Astrocyte (in vitro differentiated cells and primary cell): ENCODE measurements at places on chromosomes 7 and 10.
A peak's percentile ranks its signal among the peaks of the same experiment; 100 is the strongest.

DNA sequence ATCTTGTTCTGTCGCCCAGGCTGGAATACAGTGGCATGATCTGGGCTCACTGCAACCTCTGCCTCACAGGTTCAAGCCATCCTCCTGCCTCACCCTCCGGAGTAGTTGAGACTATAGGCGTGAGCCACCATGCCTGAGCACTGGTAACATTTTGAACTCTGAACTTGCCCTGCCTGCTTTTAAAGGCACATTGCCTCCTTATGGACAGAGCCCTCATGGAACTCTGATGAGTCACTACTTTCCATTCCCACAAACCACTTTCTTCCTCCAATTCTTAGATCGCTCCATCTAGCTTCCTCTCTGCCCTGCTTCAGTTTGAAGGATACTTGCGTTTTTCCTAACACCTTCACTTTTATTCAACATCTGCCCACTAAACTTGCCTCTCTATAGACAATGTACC lies 38.1 kb downstream of the PRPS1L1 start:
- DNase-seq = peak; percentile 44

DNA sequence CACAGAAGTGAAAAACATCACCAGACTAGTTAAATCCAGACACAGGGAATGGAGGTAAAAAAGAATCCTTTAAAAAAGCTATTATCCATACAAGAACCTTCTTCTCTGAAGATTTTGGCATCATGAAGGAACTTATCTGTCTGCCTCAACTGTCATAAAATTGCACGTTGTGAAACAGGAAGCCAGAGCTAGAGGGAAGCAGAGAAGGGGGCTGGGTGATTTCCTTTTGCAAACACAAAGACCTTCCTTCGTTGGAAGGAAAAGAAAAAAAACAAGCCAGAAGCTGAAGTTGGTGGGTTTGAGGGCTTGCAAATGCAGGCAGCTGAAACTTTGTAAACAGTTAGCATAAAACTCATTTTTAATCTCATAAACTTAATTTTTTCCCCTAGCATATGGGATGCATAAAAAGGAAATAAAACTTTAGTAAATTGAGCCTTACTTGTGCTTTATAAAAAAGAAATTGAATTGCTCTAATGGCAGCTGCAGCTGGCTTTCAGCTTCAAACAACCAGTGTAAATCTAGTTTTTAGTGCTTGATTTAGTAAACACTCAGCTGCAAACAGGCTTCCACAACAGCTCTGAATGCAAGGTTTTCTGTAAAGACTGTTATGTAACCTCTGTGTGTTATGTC lies 101.6 kb downstream of the OTUD1 start:
- DNase-seq = no peak

DNA sequence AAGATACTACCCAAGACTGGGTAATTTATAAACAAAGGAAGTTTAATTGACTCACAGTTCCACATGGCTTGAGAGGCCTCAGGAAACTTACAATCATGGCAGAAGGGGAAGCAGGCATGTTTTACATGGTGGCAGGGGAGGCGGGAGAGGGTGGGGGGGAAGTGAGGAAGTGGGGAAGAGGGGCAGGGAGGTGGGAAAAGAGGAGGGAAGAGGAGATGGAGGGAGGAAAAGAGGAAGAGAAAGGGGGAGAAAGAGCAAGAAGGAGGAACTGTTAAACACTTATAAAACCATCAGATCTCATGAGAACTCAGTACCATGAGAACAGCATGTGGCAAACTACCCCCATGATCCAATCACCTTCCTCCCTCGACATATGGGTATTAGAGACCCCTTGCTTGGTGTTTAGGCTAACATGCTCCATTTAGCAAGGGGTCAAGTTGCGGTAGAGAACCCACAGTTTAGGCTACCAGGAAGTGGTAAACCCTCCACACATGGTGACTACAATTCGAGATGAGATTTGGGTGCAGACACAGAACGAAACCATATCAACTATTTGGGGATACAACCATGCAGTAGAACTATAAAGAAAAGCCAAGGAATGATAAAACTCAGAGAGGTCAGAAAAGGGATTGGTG lies 3.5 kb upstream of the LMBR1 start:
- no peak for DNase-seq

DNA sequence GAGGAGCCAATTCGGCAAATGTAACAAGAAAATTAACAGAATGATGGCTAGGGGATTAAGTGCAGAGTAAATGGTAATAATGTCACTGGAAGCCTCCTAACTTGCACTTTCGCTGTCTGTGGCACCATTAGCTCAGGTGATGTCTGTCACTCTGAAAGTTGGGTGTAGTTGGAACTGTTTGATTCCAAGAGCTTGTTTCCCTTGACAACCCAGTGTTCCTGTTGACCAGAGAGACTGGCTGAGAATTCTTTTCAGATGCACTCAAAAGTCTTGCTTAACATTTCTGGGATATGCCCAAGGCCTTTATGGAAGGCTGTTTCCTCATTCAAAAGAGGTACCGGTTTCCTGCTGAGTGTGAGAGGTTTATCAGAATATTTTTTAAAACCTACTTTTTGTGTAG lies 49.6 kb downstream of the PLPP4 start:
- peak; percentile 74 for DNase-seq

DNA sequence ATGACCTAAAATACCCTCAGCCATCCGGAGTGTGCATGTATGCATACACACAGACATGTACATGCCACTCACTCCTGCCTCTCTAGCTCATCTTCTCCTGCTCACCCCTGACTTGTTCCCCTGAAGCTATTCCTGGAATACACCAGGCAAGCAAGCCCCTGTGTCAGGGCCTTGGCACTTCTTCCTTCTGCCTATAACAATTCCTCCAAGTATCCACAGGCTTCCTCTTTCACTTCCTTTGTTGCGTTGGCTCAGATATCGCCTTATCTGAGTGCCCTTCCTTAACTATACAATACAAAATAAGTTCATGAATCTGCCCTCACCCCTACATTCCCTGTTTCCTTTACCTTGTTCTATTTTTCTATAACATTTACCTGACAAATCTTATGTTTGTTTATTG lies 88.8 kb downstream of the NOD1 start:
- no peak for DNase-seq

DNA sequence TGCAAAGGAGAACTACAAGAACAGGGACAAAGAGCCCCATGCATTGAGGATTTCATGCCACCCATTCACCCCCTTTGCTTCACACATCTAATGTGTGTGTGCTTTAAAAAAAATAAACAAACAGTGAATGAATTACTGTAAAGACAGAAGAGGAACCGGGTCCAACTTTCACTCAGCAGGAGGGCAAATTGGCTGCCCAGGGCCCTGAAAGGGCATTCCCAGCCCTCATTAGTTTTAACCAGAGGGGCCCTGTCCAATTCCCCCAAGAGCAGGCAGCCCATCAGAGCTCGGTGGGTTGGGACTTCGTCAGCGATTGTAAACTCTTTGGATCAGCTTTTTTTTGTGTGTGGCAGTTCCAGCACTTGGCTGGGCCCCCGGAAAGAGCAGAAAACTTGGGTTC lies 73.6 kb upstream of the PDZD8 start:
- no peak for DNase-seq

GRCh38 chr10:49012603-49013002 lies 73.0 kb upstream of the LRRC18 start:
- DNase-seq = no peak

- no peak for DNase-seq
Measured at GRCh38 chr10:8910314-8910713, 855.8 kb downstream of the GATA3 start.

DNA sequence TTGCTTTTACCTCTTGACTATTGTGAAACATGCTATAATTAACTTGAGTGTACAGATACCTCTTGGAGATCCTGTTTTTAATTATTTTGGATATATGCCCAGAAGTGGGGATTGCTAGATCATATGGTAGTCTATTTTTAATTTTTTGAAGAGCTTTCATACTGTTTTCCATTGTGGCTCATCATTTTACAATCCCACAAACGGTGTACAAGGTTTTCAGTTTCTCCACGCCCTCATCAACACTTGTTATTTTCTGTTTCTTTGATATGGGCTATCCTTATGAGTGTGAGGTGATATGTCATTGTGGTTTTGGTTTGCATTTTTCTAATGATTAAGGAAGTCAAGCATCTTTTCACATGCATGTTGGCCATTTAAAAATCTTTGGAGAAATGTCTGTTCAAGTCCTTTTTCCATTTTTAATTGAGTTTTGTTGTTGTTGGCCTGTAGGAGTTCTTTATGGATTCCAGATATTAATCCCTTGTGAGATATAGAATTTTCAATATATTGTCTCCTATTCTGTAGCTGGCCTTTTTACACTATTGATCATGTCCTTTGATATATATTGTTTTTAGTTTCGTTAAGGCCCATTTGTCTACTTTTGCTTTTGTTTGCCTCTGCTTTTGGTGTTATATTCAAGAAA lies 7.5 kb downstream of the AGK start:
- DNase-seq = peak; percentile 76

GRCh38 chr10:58158806-58159205 lies 108.9 kb downstream of the IPMK start:
- peak; percentile 59 for DNase-seq

- no peak for DNase-seq
Measured at GRCh38 chr10:116931806-116932205, 73.2 kb downstream of the SHTN1 start.

GRCh38 chr10:75329190-75329745 lies 72.3 kb downstream of the ZNF503 start:
- no peak for DNase-seq

GRCh38 chr7:18225067-18225466 lies 197.4 kb upstream of the PRPS1L1 start:
- no peak for DNase-seq

DNA sequence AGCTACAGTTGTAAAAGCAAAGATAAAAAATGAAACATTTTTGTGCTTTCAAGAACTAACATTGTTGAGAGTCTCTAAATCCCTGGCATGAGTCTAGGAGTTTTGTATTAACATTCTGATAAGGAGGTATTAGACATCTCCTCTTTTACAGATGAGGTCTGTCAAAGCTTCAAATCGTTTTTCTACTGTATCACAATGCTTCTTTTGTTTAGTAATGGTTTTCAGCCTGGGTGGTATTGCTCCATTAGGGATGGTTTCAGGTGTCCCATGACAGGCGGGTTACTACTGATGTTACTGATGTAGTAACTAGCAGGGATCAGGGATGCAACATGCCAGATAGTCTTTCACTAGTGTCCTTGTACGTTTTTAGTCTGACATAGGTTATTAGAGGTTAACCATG lies 27.4 kb downstream of the STAM start:
- DNase-seq = peak; percentile 40

DNA sequence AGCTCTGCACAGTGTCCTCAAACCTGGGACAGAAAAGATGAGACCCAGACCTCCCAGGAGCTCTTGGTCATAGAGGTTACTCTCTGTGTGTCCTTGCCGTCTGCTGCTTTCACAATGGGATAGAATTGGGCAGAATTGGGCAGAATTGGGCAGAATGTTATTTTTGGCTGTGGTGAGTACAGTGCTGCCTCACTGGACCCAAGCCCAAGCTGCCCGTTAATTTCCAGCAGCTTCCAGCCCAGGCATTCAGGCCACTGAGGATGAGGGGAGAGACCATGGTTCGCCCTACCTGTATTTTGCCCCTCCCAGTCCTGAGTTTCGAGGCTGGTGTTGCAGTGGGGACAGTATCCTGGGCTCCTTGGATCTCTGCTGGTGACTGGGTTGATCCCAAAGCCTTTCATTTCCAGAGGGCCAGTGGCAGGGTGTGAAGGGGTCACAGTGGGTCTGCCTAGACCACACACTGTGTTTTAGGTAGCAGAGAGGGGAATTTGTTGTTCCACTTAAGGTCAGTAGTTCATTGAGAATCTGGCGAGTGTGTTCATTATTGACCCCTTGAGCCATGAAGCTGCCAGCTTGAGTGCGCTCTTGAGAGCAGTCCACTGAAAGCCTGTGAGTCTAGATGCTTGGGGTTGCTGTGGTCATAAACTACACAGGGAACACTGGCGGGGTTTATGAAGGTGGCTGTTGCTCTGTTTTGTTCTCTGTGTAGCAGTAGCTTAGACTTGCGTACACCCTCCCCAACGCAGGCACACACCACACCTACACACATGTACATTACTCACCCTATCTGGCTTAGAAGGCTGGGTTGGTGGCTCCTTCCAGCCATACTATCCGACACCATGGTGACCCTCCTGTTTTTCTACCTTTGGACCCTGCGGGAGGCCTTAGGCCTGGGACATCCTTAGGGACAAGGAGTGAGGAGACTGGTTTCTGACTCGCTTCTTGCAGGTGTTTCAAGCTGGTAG lies 23.5 kb downstream of the NACAD start:
- no peak for DNase-seq

DNA sequence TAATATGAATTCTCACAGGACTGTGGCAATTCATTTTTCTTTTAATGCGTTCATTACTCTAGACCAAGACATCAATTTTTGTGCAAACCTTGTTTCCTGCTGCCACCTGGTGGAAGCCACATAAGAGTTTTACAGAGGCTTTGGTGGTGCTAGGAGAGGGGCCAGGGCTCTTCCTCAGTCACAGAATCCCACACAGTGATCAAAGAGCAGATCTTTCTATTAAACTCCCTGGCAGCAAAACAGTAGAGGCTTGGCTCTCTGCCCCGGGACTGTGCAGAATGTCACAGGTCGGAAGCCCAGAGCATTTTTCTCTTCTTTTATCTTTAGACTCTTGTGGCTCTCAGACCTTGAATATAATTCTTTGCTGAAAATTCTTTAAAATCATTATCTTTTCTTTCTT lies 506.4 kb upstream of the C7orf33 start:
- DNase-seq = no peak

DNA sequence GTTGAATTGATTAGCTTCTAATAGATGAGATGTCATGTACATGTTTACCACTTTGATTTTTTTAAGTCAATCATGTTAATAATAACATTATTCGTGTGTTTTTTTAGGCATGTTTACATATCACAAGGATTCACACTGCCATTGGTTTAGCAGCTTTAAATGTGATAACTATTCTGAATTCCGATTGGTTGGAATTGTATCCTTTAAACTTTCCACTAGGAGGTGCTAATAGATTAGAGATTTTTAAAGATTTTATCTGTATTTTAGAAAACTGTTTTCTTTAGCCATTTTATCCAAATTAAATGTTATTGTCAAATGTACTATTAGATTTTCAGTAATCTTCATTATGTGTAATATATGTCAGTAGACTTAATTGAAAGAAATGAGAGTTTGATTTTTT lies 83.2 kb downstream of the HECTD2 start:
- peak; percentile 43 for DNase-seq

DNA sequence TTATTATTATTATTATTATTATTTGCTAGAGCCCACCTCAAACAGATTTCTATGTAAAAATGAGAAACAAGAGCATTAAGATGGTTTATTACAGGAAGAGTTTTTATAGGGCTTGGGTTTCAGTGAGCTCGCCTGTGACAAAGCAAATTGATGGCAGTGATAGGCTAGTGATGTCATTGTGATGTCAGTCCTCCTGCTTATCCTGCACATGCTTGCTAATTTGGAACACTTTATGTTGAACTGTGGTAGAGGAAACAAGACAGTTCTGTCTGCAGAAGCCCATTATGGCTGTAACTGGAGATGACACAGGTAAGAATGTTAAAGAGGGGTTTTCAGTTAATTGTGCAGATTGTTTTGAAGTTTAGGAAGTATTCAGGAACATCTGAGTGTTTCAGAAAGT lies 68.3 kb downstream of the CREM start:
- peak; percentile 79 for DNase-seq
